ENCODE measurements at places on chromosomes 7 and 10.
A peak's percentile ranks its signal among the peaks of the same experiment; 100 is the strongest.

- no peak for DNase-seq
These were observed 8.6 kb downstream of the SCIN start for GRCh38 chr7:12578930-12579640.

- peak; percentile 62 for DNase-seq
These were observed 12.0 kb upstream of the MARVELD1 start for GRCh38 chr10:97701438-97702069.

GRCh38 chr10:6702030-6702429, 122.0 kb upstream of the PRKCQ start:
- no peak for DNase-seq

- DNase-seq, result no peak
These were observed 16.6 kb downstream of the ADGRA1 start for GRCh38 chr10:133104068-133104962.

DNA sequence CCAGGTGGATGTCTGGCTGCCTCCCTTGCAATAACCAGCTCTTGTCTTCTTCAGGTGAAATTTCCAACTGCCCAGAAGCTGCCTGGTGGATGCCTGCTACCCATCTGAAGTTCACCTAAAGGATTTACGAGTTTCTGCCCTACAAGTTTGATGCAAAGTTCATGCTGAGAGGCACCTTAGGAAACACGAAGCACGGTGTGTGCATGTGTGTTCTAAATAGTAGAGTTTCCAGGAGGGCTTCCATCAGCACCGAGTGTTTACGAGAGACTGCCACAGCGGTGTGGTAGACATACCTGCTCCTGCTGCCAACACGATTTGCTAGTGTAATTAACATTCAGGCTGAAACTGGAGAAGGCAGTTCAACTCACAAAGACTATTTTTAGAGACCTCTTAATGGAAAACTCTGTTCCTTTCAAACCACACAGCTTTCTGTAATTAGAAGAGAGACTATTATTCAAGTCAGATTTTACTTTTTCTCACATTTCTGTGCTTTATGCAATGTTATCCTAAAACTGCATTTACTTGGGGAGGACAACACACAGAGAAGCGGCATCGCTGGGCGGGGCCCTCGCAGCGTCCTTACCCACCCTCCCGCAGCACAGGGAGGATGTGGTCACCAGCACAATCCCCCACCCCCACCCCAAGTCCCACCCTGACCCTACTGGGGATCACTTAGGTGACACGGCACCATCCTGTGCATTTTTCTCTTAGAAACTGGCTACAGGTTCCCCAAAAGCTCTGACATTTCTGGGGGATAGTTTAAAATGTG, 15.5 kb upstream of the CPXM2 start:
- no peak for DNase-seq

- no peak for DNase-seq
These were observed 181.3 kb downstream of the MAGI2 start for GRCh38 chr7:79272066-79272669.

DNA sequence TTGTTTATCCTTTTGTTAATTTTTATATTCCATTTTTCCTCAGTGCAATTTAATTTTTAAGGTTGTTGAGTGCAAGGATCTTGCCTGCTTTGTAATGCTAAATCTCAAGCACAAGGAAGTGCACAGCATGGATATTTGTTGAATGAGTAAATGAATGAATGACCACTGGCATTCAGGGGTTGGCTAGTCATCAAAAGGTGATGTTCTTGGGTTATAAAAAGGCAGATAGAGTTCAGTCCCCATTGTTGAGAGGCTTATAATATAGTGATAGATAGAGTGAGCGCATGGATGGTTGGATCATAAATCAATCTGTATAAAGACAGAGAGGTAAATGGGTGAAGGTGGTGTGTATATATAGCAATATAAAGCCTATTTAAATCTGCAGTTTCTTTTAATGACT, 193.2 kb upstream of the KLF6 start:
- no peak for DNase-seq

GRCh38 chr10:127153181-127153580, 43.2 kb downstream of the INSYN2A start:
- no peak for DNase-seq

GRCh38 chr7:82633592-82633991, 190.0 kb upstream of the CACNA2D1 start:
- DNase-seq, result no peak

GRCh38 chr7:6172910-6173295, 99.5 kb downstream of the CYTH3 start:
- DNase-seq, result no peak

Data from femur (tissue), 1 donor.